CD4-positive, alpha-beta T cell treated with Interleukin-6 at 100 ng/mL for 8 hours (primary cell): ENCODE measurements at places on chromosomes 1 and 21.

GRCh38 chr1:155321639-155322503, 1.2 kb downstream of the RUSC1 start:
- DNase-seq: no peak

- DNase-seq: no peak
Observed at GRCh38 chr1:32894019-32894600, 7.1 kb downstream of the TMEM54 start.

GRCh38 chr1:150051089-150051373, 16.5 kb upstream of the VPS45 start:
- no peak for DNase-seq

- DNase-seq: no peak
Observed at GRCh38 chr1:160773093-160773492, 22.9 kb upstream of the LY9 start.

DNA sequence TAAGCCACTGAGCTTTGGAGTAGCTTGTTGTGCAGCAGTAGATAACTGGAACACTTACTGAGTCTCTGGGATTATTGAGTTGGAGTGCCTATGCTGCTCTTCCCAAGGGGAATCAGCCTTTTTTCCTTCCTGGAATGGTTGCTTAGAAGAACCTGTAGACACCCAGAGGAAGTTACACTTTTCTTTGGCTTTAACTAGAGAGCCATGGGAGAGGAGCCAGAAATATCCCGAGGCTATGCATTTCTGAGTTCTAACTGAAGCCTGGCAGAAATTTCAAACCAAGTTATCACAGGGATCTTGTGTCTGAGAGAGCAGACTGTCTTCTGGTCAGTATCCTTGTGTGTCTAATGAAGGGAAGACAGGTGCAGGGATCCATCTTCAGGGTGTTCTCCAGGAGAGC, 28.3 kb downstream of the LAMC1 start:
- DNase-seq: no peak

DNA sequence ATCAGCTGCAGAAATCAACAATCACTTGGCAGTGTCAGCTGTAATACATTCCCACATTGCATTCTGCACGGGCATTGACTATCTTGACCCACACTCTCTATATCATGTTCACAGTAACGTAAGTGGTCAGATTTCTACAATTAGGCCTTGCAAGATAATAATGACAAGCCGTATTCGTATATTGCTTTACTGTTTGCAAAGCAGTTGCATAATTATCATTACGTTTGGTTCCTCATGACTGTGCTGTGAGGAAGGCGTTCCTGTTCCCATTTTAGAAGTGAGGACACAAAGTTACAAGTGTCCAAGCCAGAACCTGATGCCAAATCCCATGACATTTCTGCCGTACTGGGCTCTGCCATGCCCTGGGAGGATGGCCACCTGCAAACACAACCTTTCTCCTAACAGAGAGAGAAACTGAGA, 53.5 kb upstream of the TARBP1 start:
- DNase-seq: no peak
